ENCODE measurements at places on chromosomes 2 and 18. TPM values are rescaled to one million over a fixed set of nuclear protein-coding genes. Genes with fewer than 3 reads are reported as not detected.

GRCh38 chr2:147800316-147800715, 44.5 kb upstream of the ACVR2A start:
- H3K27me3 ChIP-seq = no peaks in the 10 kb centered on the region
- no peaks in the 10 kb centered on the region for H3K36me3 ChIP-seq
- no peak overlapping the region for H3K4me3 ChIP-seq
- no peaks in the 10 kb centered on the region for H3K4me1 ChIP-seq

GRCh38 chr2:154934213-154934612, 235.7 kb downstream of the KCNJ3 start:
- no peaks in the 10 kb centered on the region for H3K27me3 ChIP-seq
- H3K27ac ChIP-seq = no peak overlapping the region
- DNase-seq = no peak
- no peaks in the 10 kb centered on the region for H3K4me1 ChIP-seq
- H3K4me3 ChIP-seq = no peak overlapping the region
- H3K36me3 ChIP-seq = no peaks in the 10 kb centered on the region

- H3K4me3 ChIP-seq = no peak overlapping the region
- DNase-seq = no peak
- peaks cover 23% of the 10 kb centered on the region for H3K4me1 ChIP-seq
- H3K36me3 ChIP-seq = no peaks in the 10 kb centered on the region
Observed at GRCh38 chr2:130328710-130329109, 14.0 kb upstream of the IMP4 start.

DNA sequence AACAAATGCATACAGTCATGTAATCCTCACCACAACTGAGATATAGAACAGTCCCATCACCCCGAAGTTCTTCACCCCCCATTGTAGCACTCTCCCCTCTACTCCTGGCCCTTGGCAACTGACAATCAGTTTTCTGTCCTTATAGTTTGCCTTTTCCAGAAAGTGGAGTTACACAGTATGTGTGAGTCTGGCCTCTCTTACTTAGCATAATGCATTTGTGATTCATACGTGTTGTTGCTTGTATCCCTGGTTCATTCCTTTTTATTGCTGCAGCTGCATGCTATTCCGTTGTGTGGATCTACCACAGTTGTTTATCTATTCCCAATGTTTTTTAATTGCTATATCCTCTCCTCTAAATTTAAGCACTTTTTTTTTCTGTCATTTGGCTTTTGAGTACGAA, 17.6 kb downstream of the ACYP2 start:
- DNase-seq = no peak
- no peaks in the 10 kb centered on the region for H3K4me1 ChIP-seq
- H3K27ac ChIP-seq = no peak overlapping the region

GRCh38 chr2:44902217-44903137, 39.0 kb upstream of the SIX3 start:
- no peak overlapping the region for H3K4me3 ChIP-seq
- H3K27ac ChIP-seq = no peak overlapping the region
- no peaks in the 10 kb centered on the region for H3K36me3 ChIP-seq
- H3K27me3 ChIP-seq = peaks cover 19% of the 10 kb centered on the region

GRCh38 chr2:98757904-98758421, 27.0 kb upstream of the MGAT4A start:
- DNase-seq = peak; percentile 27
- H3K4me1 ChIP-seq = no peaks in the 10 kb centered on the region
- H3K27me3 ChIP-seq = no peaks in the 10 kb centered on the region

- no peak overlapping the region for H3K27ac ChIP-seq
- H3K27me3 ChIP-seq = no peaks in the 10 kb centered on the region
- no peak overlapping the region for H3K4me3 ChIP-seq
- no peaks in the 10 kb centered on the region for H3K36me3 ChIP-seq
Observed at GRCh38 chr2:103529798-103530502, 768.1 kb downstream of the TMEM182 start.

- no peaks in the 10 kb centered on the region for H3K27me3 ChIP-seq
- DNase-seq = no peak
- no peaks in the 10 kb centered on the region for H3K36me3 ChIP-seq
- no peaks in the 10 kb centered on the region for H3K4me1 ChIP-seq
Observed at GRCh38 chr18:53772293-53772692, 452.2 kb downstream of the MBD2 start.

- H3K27ac ChIP-seq = no peak overlapping the region
- no peaks in the 10 kb centered on the region for H3K36me3 ChIP-seq
- no peak for DNase-seq
- no peaks in the 10 kb centered on the region for H3K27me3 ChIP-seq
- H3K4me1 ChIP-seq = peaks cover 11% of the 10 kb centered on the region
Observed at GRCh38 chr2:201353116-201353515, 4.0 kb downstream of the FLACC1 start.

GRCh38 chr18:64806691-64807090, 657.8 kb upstream of the LINC00305 start:
- no peaks in the 10 kb centered on the region for H3K4me1 ChIP-seq
- H3K27me3 ChIP-seq = no peaks in the 10 kb centered on the region
- no peaks in the 10 kb centered on the region for H3K36me3 ChIP-seq
- no peak overlapping the region for H3K27ac ChIP-seq
- no peak for DNase-seq

- H3K27ac ChIP-seq = no peak overlapping the region
- peaks cover 43% of the 10 kb centered on the region for H3K4me1 ChIP-seq
- H3K36me3 ChIP-seq = no peaks in the 10 kb centered on the region
- H3K27me3 ChIP-seq = no peaks in the 10 kb centered on the region
Observed at GRCh38 chr18:58232668-58233067, 188.6 kb downstream of the NEDD4L start.

- DNase-seq = no peak
- peak overlapping the region; percentile 65 for H3K4me3 ChIP-seq
- peaks cover 8% of the 10 kb centered on the region for H3K4me1 ChIP-seq
Observed at GRCh38 chr18:26656431-26656943, 108.1 kb upstream of the KCTD1 start.

DNA sequence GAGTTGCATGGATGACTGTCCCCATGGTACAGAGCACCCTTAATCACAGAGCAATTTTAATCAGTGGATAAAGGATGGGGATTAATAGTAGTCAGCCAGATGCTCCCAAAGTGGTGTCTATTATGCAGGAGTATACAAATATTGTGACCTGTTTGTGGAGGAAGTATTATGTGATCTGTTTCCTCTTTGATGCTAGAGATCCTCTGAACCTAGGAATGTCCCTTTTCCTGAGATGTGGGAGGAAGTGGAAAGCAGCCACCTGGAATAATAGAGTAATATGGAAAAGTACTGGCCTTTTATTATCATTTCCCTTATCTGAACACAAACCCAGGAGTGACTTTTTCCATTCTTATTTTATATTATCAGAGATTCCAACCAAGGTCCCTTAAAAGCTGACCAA, 94.2 kb upstream of the EFEMP1 start:
- no peaks in the 10 kb centered on the region for H3K4me1 ChIP-seq
- H3K4me3 ChIP-seq = no peak overlapping the region
- no peak for DNase-seq
- no peaks in the 10 kb centered on the region for H3K36me3 ChIP-seq
- H3K27me3 ChIP-seq = no peaks in the 10 kb centered on the region

GRCh38 chr2:146762786-146763185, 1082.0 kb upstream of the ACVR2A start:
- H3K4me3 ChIP-seq = no peak overlapping the region
- H3K36me3 ChIP-seq = no peaks in the 10 kb centered on the region
- no peak for DNase-seq

GRCh38 chr18:75433098-75433497, 5.6 kb upstream of the SMIM21 start:
- H3K36me3 ChIP-seq = no peaks in the 10 kb centered on the region
- H3K4me1 ChIP-seq = no peaks in the 10 kb centered on the region
- H3K27ac ChIP-seq = no peak overlapping the region
- no peak for DNase-seq
- no peak overlapping the region for H3K4me3 ChIP-seq

GRCh38 chr18:4748975-4749374, 293.9 kb upstream of the DLGAP1 start:
- H3K36me3 ChIP-seq = no peaks in the 10 kb centered on the region
- no peak for DNase-seq
- H3K27ac ChIP-seq = no peak overlapping the region
- no peak overlapping the region for H3K4me3 ChIP-seq

DNA sequence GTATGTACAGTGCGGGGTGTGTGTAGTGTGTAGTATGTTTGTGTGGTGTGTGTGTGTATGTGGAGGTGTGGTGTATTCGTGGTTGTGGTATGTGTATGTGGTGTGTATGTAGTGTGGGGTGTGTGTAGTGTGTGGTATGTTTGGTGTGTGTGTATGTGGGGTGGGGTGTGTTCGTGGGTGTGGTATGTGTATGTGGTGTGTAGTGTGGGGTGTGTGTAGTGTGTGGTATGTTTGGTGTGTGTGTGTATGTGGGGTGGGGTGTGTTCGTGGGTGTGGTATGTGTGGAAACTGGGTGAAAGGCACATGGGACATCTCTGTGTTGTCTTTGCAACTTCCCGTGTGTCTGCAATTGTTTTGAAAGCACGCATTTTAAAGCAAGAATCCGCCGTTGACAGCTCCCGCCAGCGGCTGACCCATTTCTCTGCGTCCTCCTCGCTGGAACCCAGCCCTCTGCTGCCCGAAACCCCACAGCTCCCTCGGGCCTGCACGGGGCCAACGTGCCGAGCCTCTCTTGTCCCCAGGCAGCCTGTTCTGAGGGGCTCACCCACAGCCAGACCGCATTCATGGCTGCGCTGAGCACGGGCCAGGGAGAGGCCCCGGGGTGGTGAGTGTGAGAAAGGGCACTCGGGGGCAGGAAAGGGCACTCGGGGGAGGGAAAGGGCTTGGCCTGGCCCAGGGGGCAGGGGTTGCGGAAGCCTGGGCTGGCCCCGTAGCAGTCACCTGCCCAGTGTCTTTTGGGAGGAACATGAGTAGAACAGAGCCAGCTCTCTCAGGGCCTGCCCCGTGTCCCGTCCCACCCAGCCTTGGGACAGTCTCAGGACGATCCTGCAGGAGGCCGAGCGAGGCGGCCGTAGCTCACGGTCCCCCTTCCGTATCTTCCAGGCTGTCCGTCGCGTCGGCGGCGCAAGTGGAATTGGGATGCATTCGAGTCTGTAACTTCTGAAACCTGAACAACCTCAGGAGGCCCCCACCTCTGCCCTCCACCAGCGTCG, 61.4 kb downstream of the TWIST2 start:
- H3K4me1 ChIP-seq = peaks cover 17% of the 10 kb centered on the region
- H3K4me3 ChIP-seq = no peak overlapping the region
- no peak overlapping the region for H3K27ac ChIP-seq
- H3K27me3 ChIP-seq = no peaks in the 10 kb centered on the region

DNA sequence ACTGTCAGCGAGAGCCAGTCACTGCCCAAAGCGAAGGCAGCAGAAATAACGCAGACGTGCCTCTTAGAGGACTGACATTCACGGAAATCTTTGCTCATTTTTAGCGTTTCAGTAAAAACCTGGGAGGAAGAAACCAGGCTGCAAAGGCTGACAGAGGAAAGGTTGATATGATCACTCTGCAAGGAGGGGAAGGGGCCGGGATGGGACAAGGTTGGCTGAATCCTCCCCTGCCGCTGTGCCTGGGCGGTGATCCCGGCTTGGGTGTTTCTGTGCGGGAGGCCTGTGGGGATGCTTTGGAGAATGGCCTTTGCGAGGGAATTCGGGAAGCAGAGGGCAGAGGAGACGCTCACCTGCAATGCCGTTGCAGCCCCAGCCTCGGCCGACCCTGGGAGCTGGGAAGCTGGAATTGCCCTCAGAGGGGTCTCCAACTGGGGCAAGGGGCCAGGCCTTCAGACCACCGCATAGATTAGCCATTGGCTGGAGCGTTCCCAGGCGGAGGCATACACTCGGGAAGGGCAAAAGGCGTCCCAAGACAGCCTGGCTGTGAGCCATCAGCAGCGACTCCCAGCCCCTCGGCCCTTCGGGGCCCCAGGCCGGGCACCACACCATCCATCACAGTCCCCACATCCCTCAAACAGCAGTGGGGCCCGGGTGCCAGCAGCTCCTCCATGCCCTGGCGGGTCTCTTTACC, 111.7 kb upstream of the GPC1 start:
- no peak overlapping the region for H3K4me3 ChIP-seq
- DNase-seq = no peak
- H3K27me3 ChIP-seq = no peaks in the 10 kb centered on the region

DNA sequence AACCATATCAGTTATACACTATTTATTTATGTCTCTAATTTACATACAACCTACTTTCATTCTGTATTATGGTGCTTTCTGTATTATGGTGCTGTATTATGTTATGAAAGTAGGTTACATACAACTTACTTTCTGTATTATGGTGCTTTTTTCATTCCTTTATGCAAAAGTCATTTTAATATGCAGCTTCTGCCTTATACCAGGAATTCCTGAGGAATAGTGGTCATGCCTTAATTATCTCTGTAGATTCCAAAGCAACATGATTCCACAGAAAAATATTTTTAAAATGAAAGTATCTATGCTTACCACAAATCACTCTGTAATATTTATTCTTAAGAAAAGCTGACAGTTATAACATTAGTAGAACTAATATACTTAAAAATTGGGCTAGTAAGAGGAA, 922.0 kb upstream of the NRXN1 start:
- no peaks in the 10 kb centered on the region for H3K36me3 ChIP-seq
- H3K27ac ChIP-seq = no peak overlapping the region
- DNase-seq = no peak
- no peaks in the 10 kb centered on the region for H3K27me3 ChIP-seq
- H3K4me3 ChIP-seq = no peak overlapping the region

DNA sequence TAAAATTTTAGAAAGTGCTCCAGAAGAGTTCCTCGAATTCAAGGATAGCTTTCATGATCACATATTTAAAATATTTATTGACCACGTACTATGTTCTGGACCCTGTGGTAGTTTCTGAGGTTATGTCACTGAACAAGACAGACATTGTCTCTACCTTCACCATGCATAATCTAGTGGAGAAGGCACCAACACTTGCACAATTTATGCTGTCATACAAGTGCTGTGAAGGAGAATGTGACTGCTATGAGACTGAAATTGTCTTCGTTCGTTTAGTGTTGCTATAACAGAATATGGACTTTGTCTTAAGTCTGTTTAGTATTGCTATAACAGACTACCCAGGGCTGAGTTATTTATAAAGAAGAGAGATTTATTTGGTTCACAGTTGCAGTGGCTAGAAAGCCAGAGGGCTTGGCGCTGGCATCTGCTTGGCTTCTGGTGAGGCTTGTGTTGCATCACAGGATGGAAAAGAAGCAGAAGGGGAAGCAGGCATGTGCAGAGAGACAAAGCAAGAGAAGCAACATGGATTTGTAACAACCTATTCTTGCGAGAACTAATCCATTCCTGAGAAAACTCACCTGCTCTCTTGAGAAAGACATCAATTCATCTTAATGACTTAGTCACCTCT, 50.0 kb upstream of the RFX8 start:
- DNase-seq = no peak
- H3K4me3 ChIP-seq = no peak overlapping the region
- no peaks in the 10 kb centered on the region for H3K4me1 ChIP-seq
- no peaks in the 10 kb centered on the region for H3K36me3 ChIP-seq
- H3K27me3 ChIP-seq = no peaks in the 10 kb centered on the region

Gene C1GALT1C1L
- 0.20 TPM for total RNA-seq

Gene CFAP221
- total RNA-seq = 0.96 TPM

Gene MARCO
- 0.54 TPM for total RNA-seq

Gene DSC3
- 7.6 TPM for total RNA-seq

Gene CCDC141
- 0.30 TPM for total RNA-seq

Gene NLRC4
- not detected for total RNA-seq

Gene UGT1A4
- total RNA-seq = 0.12 TPM

Gene TXNL4A
- 178 TPM for total RNA-seq

Gene SMC6
- 26.4 TPM for total RNA-seq

Gene IL18R1
- total RNA-seq = 1.5 TPM

Gene TBR1
- 0.17 TPM for total RNA-seq

Gene CRYBA2
- total RNA-seq = not detected

Gene FOXD4L1
- total RNA-seq = 0.64 TPM

Gene RAB10
- total RNA-seq = 167 TPM

Gene ZNF521
- total RNA-seq = 0.10 TPM

Gene C1D
- total RNA-seq = 21.1 TPM

Gene TLX2
- total RNA-seq = not detected

Gene ASPRV1
- 1.1 TPM for total RNA-seq
